Left colon (tissue), 2 donors: ENCODE measurements at places on chromosomes 13 and 19. TPM values are rescaled to one million over a fixed set of nuclear protein-coding genes. Genes with fewer than 3 reads are reported as not detected.
A peak's percentile ranks its signal among the peaks of the same experiment; 100 is the strongest.

- no peak for DNase-seq
Observed at GRCh38 chr19:39426170-39426569, 9.6 kb downstream of the RPS16 start.

DNA sequence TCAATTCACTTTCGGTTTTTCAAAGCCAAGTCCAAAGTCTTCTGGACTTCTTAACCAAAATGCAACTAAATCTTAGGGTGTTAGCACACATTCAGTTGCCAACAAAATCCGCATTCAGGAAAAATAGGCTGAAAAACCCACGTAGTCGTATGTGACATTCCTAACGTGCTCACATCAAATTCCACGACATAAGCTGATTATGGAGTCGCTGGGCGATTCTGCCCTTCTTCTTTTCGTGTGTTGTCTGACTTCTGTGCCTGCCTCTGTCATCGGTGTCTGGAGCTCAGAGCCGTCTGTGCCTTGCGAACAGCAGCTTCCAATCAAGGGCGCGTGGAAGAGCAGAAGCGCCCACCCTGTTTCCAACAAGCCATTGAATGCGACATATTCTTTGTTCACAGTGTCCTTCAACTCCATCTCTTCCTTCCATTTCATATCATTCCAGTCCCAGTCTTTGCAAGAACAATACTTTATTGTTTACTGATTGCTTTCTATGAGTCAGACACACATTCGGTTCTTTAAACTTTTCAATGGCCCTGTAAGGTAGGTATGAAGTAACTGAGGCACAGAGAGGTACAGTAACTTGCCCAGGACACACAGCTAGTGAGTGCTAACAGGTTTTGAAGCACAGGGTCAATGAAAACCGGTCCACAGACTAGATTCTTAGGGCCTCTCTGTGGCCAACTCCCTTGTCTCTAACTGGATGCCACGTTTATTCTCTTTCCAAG, 8.2 kb upstream of the ZNF507 start:
- DNase-seq: no peak

DNA sequence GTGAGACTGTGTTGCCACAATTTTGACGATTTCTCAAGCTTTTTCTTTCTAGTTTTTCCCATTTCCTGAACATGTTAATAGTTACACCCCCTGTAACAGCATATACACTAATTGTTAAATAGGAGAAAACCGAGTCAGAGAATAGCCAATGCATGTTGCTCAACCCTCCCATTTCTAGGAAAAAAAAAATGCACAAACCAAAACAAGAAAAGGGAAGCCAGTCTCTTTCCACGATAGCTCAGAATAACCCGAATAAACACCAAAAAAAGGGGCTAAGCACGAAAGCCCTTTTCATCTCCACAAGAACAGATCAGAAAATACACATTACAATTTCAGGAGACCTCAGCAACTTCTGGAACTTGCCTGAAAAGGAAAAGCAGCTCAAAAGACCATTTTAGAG, 16.3 kb downstream of the LATS2 start:
- DNase-seq: no peak

GRCh38 chr13:64272681-64273080, 2857.0 kb upstream of the PCDH20 start:
- no peak for DNase-seq

DNA sequence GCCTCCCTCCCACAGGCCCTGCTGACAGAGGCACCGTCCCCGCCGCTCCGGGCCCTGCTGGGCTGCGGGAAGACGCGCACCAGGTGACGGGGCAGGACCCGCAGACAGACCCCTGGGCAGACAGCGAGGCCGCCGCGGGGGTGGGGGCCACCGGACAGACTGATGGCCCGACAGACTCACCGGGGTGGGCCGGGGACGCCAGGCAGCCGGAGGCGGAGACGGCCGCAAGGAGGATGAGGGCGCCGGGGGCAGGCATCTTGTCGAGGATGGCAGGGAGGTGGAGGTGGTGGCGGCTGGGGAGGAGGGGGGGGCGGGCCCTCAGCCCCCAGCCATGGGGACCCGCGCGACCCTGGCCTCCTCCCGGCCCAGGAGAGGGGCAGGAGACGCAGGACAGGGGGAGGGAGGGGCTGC, 309 bp downstream of the LMTK3 start:
- no peak for DNase-seq

DNA sequence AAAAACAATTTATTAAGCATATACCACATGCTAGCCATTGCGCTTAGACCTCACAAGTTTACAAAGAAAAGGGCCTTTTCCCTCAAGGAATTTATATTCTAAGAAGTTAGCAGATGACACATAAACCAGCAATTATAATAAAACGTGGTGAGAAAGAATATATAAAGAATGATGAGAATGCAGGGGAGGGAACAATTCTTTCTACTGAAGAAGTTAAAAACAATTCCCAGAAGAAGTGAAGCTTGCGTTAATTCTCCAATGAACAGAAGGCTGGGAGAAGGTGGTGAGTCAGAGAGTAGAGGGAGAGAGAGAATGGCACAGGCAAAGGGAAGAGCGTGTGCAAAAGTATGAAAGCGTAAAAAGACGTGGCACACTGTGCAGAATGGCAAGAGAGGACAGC, 69.5 kb upstream of the ZDHHC20 start:
- DNase-seq: no peak

DNA sequence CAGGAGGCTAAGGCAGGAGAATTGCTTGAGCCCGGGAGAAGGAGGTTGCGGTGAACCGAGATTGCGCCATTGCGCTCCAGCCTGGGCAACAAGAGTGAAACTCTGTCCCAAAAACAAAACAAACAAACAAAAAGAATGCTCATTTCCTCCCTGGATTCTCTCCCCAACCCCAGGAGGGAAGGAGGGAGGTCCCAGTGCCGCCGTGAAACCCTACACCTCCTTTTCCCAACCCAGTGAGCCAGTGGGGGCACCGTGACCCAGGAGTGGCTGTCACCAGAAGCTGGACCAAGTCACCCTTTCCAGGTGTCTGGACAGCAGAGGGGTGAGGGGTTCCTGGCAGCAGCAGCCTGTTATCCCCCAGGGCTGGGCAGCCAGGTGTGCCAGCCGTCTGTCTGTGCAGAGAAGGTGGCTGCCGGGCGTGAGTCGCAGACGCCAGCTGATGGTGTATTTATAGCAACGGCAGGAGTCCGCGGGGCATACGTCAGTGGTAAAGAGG, 23.5 kb downstream of the NFIC start:
- DNase-seq: no peak

GRCh38 chr19:11234486-11235075, 4.8 kb upstream of the ANGPTL8 start:
- DNase-seq: no peak

- DNase-seq: no peak
Observed at GRCh38 chr13:45700971-45701900, 884 bp upstream of the CBY2 start.

- DNase-seq: no peak
Observed at GRCh38 chr13:47672245-47673008, 328.6 kb downstream of the SUCLA2 start.

GRCh38 chr19:38649305-38650171, 2.1 kb downstream of the ACTN4 start:
- peak; percentile 82 for DNase-seq

DNA sequence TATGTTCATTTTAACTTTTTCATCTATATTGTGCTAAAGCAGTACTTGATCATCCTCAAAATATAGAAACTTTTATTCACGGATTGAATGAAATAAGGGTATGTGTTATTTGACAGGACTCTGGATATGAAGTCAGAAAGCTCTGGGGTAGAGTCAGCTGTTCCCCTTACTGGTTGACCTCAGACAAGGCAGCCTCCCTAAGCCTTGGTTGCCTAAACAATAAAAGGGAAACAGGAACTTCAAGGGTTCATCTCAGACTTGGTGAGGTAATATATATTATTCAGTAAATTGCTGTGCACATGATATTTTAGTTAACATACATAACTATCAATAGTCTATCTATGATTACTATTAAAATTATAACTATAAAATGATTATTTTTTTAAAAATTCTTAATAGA, 13.6 kb downstream of the POLR1D start:
- DNase-seq: no peak

Gene NLRP11
- 0.12 TPM for total RNA-seq

Gene CYP2S1
- 22.6 TPM for total RNA-seq

Gene ZNF610
- total RNA-seq: 0.79 TPM

Gene ICAM4
- total RNA-seq: 0.53 TPM

Gene PROZ
- total RNA-seq: not detected

Gene DAND5
- 0.50 TPM for total RNA-seq

Gene KDELR1
- 226 TPM for total RNA-seq

Gene GPR12
- 0.08 TPM for total RNA-seq

Gene LRRC63
- total RNA-seq: not detected

Gene ZNF154
- total RNA-seq: 1.8 TPM
